HL-60 (cell line): ENCODE measurements at places on chromosomes 6 and 20.

GRCh38 chr6:13814176-13814937 is at the start of gene MCUR1:
TSS of gene MCUR1 (minus strand) at chr6:13814557. CDS start at chr6:13814429, 128 bp downstream.
- peak; percentile 92 for DNase-seq

- no peak for DNase-seq
Measured at GRCh38 chr20:10654630-10655029, 19.2 kb downstream of the JAG1 start.

DNA sequence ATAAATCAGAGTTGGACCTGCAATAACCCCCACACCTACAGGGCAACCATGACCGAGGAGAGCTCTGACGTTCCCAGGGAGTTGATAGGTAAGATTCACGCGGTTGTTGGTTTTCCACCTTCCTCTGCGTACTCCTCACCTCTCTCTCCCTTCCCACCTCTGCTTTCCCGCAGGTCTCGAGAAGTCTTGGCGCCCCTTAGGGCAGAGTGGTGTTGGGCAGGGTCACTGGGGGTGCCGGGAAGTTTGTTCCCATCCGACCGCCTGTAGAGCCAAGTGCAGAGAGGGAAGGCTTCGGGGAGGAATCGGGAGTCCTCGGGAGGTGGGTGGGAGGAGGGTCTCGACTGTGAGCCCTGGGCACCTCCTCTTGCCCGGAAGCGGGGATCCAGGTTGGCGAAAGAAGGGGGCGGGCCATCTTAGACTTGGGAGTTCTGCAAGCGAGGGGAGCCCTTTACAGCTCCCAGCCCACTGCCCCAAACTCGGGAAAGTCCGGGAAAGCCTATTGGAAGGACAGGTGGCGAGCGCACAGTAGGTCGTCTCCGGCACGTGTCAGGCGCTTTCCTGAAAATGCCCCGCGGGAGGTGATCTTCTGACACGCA is 672 bp downstream of the CARMIL1 start:
- DNase-seq, result no peak

DNA sequence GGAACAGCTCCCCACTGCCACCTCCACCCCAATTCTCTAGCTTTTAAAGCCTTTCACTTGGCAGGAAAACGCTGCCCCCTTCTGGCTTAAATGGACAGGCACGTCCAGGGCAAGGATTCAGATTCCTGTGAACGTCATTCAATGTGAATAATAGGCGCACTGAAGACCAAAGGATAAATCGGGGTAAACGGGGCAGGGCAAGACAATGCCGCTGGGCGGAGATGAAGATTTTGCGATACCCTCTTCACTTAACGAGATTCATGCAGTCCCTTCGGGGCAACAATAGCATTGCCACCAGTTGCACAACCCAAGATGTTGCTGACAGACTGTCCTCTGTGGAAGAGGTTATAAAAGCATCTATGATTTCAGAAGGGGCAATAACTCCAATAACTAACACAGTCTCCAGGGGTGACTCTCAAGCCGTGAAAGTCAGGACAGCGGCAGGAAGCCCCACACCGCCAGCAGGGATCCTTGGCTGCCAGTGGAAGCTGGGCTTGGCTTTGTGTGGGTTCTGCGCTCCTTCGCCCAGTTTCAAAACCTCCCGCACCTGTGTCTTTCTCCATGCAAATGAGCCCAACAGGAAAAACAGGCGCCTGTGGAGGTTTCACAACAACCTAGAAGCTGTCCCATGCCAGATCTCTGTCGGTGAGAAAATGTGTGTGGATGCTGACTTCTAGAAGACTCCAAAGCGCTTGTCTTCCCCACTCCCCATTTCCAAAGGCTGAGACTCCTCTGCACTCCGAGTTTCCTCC is 291.8 kb downstream of the BMP7 start:
- peak; percentile 27 for DNase-seq

DNA sequence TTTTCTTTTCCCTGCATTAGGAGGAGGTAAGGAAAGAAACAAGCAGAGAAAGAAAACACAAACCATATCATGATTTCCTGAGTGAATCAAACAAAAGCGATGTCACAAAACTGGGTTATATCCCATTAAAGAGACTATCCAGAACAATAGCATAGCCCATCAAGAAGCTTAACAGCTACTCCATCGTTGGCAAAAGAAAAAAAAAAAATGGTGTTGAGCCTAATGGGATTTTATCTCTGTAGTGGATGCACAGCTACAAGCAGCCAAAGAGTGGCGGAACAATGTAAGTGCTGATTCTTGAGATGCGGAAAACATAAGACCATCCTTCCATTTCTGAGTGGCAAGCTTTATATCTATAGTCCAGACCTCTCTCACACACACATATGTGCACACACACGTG is 106.2 kb upstream of the NRSN1 start:
- DNase-seq, result no peak

DNA sequence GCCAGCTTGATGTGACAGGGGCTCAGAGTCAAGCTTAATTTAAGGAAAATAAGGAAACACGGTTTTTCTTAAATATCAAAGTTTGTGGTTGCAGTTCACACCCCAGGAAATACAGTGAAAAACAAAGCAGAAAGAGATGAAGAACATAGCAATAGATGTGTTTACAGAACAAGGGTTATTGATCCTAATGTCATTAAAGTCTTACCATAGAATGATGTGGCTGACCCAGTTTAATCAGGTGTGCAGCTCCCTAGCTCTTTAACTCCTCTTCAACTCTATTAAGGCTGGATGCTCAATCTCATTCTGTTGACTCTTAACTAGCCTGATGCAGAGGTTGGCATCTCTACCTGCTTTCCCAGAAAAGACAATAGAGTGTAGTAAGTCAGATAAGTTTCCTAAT is 7.5 kb upstream of the GTF3C6 start:
- no peak for DNase-seq

DNA sequence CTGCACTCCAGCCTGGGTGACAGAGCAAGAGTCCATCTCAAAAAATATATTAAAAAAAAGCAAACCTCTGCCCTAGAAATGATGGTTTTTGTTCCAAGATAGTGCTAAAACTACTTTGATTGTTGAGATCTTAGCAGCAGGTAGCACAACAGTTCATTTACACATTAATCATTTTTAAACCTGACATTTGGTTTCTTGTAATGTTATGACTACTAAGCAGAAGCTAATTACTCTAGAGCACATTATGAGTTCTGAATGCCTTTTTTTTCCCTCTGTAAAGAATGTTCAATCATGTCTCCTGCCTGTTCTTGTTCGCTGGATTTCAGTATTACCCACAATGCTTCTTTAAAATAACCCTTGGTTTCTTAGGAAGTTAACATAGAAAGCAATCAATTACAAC is 24.7 kb upstream of the PHF3 start:
- no peak for DNase-seq

DNA sequence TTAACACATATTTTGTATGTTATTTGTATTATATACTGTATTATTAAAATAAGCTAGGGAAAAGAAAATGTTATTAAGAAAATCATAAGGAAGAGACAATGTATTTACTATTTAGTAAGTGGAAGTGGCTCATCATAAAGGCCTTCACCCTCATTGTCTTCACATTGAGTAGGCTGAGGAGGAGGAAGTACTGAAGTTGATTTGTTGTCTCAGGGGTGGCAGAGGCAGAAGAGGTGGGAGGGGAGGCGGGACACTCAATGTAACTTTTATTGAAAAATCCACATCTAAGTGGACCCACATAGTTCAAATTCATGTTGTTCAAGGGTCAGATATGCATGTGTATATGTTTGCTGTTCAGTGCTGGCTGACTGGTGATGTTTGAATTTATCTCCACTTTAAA is 210.2 kb upstream of the CITED2 start:
- no peak for DNase-seq

- no peak for DNase-seq
Measured at GRCh38 chr20:59124296-59125029, 39.2 kb upstream of the ZNF831 start.

- DNase-seq, result no peak
Measured at GRCh38 chr20:62516338-62516737, 40.5 kb upstream of the GATA5 start.

- DNase-seq, result no peak
Measured at GRCh38 chr6:138307816-138308730, 69.6 kb upstream of the SMIM28 start.

DNA sequence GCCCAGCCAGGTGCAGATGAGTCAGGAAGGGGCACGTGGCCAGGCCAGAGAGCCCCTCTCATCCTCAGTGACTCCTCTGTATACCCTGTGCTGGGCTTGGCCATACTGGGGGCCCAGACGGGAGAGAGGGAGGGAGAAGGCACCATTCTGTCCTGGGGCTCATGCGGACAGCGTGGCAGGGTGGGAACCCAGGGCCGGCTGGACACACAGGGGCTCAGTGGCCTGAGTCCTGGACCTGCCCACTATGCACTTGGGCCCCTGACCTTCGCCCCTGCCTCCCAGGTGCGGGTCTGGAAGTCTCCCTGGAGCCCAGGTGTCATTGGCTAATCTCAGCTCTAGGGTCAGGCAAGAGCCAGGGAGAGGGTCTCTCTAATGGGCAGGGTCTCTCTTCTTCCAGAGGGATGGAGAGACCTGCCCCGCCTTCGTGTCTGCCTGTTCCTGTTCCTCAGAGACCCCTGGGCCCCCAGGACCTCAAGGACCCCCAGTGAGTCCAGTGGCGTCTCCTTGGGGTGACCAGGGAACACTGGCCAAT is 27.7 kb downstream of the COL20A1 start:
- no peak for DNase-seq
